Nephron progenitor cell (in vitro differentiated cells): ENCODE measurements at places on chromosomes 13 and 19.
A peak's percentile ranks its signal among the peaks of the same experiment; 100 is the strongest.

- no peak for DNase-seq
Measured at GRCh38 chr19:12555456-12555930, 4.2 kb upstream of the ZNF564 start.

DNA sequence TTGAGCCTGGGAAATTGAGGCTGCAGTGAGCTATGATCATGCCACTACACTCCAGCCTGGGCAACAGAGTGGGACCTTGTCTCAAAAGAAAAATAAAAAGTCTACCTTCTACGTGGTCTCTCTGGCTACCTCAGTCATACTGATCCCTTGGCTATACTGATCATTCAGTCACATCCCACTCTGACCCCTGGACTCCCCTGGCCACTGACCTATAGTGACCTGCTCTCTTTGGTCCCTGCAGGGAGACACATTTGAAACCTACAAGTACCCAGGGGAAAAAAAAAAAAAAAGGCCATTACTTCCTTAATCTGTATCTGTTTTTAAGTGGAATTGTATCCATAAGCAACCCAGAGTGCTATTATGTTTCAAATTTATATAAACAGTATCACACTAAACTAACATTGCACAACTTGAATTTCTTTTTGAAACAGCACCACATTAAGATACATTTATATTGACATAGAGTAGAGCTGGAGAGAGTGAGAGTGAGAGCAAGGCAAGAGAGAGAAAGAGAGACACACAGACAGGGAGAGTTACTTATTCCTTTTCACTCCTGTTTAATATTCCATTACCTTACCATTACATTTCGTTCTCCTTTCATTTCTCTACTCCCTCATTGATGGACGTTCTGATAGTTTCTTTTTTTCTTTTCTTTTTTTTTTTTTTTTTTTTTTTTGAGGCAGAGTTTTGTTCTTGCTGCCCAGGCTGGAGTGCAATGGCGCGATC lies 23.7 kb upstream of the CERS4 start:
- DNase-seq, result no peak

DNA sequence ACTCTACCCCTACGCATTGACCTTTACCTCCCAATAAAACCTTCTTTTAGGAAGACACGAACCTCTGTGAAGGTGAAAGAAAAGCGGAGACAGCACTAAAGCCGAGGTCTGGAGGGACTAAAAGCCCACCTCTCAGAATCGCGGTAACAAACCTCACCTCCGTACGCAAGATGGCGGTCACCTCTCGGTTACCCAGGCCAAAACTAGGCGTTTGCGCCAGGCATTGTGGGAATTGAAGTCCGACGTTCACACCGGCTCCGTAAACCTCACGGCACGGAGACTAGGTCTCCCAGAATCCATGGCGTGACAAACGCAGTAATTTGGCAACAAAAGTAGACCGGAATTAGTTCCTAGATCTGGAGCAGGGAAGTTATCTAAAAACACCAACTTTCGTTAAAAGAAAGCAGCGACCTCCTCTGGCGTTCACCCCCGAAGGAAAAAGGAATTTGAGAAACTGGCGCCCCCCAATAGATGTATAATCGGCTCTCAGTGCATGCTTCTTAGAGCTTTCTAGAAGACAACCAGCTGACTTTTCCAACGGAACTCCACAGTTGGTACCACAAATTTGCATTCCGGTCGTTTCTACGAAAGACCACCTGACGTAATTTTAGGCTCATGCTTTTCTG lies at the start of gene N4BP2L2:
N4BP2L2 (minus strand) TSS at position 175 of the 626 bp plus-strand sequence. CDS start 1,768 bp downstream, outside the sequence.
- DNase-seq, result peak; percentile 83

DNA sequence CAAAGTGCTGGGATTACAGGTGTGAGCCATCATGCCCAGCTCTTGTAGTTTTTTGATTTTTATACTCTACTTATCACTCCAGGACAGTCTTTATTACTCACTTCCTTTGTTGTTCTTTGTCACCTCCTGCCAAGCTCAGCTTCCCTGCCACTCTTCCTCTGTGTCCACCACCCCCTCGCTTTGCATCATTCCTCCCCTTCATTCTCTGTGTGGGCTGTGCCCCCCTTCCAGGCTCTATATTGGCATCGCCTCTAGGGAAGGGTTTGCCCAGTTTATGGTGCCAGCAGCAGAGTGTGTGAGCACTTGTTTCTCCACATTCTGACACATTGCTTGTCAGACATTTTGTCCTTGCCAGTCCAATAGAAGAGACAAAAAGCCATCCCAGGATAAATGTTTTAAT lies 15.1 kb downstream of the ZNF302 start:
- no peak for DNase-seq

GRCh38 chr19:12834566-12834943 lies at the start of gene RTBDN:
Gene RTBDN (minus strand): TSS chr19:12834579. CDS start chr19:12829979, 4,600 bp downstream.
- DNase-seq, result no peak

- no peak for DNase-seq
Measured at GRCh38 chr13:24223341-24224231, 63.1 kb downstream of the SPATA13 start.

DNA sequence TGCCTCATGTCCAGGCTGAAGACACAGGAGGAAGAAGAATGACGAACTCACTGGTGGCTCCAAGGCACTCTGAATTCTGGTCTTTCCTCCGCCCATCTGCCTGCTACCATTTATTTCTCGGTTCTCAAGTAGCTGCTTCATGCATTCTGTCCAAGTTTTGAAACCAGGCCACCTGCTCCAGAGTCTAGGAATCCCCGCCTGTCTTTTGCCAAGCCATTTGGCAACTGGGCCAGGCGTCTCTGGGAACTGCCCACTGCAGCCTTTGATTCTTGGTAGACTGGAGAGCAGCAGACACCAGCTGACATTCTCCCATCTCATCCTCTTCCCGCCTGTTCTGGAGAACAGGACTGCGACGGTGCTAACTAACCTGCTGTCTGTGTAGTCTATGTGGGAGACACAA lies 10.8 kb downstream of the SLC35E1 start:
- DNase-seq, result no peak

- DNase-seq, result no peak
Measured at GRCh38 chr13:110641055-110642015, 26.0 kb downstream of the NAXD start.

GRCh38 chr19:55113570-55114039 lies 3.8 kb downstream of the PPP1R12C start:
- DNase-seq, result peak; percentile 82

GRCh38 chr13:33303855-33304597 lies 18.5 kb upstream of the STARD13 start:
- no peak for DNase-seq

DNA sequence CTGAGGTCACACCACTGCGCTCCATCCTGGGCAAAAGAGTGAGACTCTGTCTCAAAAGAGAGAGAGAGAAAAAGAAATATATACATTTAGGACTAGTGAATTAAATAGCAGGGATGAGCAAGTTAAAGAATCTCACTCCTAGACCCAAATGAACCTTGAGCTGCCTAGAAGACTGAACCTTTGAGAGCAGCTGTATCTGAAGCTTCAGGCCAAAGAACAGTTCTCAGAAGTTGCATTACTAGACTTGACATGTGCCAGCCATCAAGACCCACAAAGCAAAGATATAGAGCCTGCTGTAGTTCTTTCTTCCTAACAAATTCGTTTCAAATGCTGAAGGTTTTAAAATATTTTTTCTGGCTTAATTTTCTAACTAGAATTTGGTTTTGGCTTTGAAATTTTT lies 16.6 kb downstream of the DNAJC15 start:
- no peak for DNase-seq

- DNase-seq, result no peak
Measured at GRCh38 chr13:46296921-46297320, 85.2 kb downstream of the LRRC63 start.

DNA sequence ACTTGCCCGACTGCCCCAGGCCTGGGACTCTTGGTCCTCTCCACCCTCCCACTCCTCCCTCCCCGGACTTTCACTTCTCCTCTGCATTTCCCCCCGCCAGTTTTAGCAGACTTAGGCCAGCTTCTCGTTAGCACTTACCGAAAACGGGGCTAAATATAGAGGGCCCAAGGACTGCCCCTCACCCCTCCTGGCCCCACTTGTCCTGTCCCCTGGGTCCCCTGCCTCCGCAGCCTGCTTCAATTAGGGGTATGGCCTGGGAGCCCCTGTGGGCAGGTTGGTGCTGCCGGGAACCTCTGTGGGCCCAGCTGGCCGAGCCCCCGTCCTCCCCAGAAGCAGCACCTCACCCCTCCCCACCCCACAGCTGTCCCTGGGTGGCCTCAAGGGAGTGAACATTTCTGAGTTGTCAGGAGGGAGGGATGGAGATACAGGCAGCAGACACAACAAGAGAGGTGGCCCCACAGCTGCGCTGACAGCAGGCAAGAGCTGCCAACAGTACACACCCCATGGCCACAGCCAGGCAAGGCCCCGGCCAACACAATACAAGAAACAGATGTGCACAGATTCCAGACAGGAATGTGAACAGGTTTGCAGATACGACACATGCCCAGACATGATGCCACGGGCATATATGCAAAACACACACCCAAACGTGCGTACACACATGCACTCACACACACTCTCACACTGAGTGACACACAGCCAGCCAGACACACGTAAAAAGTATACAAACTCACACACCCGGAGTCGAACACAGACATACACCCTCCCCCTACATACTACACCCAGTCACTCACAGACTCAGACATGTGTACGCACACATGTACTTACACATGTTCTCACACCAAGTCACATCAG lies 2.6 kb downstream of the POU2F2 start:
- no peak for DNase-seq

- no peak for DNase-seq
Measured at GRCh38 chr19:54096617-54097106, 3.9 kb downstream of the OSCAR start.

DNA sequence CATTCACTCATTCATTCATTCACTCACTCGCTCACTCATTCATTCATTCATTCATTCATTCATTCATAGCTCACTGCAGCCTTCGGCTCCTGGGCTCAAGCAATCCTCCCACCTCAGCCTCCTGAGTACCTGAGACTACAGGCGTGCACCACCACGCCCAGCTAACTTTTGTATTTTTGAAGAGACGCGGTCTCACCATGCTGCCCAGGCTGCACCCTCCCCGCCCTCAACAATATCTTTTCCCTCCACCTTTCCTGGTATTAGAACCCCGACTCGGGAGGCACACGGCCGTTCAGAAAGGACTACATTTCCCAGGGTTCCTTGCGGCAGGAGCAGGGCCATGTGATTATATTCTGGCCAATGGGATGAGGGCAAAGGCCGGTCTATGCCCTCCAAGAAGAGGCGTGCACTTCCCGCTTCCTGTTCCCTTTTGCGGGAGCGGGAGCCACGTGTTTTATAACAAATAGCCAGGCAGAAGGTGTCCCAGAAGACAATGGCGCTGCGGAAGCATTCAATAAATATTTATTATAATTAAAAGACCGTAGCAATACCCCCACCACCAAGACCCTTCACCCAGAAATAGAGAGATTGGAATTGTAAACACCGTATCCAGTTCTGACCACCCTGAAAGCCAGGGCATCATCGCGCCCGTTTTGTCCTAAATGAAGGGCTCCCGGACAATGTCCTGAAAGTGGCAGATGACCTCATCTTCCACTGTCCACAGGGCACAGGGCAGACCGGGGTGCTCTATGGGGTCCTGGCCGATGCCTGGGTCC lies 15.9 kb downstream of the TICAM1 start:
- DNase-seq, result peak; percentile 81

GRCh38 chr13:69956349-69956748 lies 151.3 kb upstream of the ATXN8OS start:
- DNase-seq, result no peak

DNA sequence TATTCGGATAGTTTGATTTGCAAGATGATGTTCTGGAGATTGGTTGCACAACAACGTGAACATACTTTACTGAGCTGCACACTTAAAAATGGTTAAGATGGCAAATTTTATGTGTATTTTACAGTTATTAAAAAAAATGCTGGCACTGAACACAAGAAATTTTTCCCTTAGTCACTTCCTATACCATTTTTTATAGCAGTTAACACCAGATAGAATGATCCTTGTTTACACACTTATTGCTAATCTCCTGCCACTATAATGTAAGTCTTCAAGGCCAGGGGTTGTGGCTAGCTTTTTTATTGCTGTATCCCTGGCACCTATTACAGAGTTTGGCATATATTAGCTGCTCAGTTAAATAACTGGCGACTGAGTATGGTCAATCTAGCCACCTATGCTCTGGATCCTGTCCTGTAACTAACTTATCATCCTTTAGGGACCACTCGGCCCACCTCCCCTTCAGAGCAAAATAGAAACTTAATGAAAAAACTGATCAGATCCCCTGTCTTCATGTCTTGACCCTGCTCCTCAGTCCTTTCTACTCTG lies 2.0 kb upstream of the EBPL start:
- DNase-seq, result no peak

DNA sequence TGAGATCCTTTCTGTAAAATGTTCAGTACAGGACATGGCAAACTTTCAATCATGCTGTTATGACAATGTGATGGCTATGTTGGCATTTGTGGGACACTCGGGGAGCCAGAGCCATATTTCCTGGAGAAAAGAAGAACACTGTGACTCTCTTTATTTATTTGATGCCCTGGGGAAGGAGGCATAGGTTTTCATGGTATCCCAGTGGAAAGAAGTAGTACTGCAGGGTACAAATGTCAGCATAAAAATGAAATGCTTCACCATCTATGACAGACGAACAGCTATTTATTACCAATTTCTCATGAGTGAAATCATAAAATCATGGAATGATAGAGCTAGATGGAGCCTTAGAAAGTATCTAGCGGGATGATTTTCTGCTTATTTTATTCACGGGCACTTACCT lies 217.1 kb downstream of the COL4A1 start:
- DNase-seq, result no peak
